LHCN-M2 (cell line): ENCODE measurements at places on chromosomes 6 and 20.
A peak's percentile ranks its signal among the peaks of the same experiment; 100 is the strongest.

DNA sequence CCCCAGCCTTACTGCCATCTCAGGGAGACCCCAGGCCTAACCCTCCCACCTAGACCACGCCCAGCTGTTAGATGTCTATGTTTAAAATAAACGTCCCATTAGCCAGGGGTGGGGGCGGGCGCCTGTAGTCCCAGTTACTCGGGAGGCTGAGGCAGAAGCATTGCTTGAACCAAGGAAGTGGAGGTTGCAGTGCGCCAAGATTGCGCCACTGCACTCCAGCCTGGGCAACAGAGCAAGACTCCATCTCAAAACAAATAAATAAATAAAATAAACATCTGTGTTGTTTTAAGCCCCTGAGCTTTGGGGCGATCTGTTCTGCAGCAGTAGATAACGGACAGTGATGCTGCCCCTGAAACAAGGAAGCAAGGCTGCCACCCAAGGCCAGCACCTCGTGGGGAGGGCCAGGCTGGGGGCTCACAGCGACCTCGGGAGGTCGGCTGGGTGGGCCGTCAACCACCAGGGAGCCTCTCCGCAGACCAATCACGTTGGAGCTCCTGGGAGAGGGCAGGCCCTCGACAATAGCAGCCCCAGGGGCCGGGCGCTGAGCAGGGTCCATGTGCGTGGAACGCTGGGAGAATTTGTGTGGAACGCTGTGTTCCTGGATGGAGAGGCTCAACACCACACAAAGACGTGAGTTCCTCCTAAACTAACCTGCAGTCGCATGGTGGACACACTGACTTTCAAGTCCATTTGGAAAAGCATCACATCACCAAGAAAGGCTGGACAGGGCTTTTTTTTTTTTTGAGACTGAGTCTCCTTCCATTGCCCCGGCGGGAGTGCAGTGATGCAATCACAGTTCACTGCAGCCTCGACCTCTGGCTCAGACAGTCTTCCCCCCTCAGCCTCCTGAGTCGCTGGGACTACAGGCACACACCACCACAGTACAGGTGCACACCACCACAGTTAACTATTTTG lies 1.0 kb upstream of the HELZ2 start:
- peak; percentile 47 for DNase-seq

- DNase-seq, result no peak
Measured at GRCh38 chr6:110355727-110356126, 2.4 kb downstream of the METTL24 start.

- peak; percentile 77 for DNase-seq
Measured at GRCh38 chr6:121849477-121849876, 414.0 kb downstream of the GJA1 start.

- peak; percentile 84 for DNase-seq
Measured at GRCh38 chr20:3686867-3687321, 5.1 kb upstream of the ADAM33 start.

- no peak for DNase-seq
Measured at GRCh38 chr6:15023448-15023847, 222.4 kb upstream of the JARID2 start.

- DNase-seq, result peak; percentile 82
Measured at GRCh38 chr6:133921249-133921859, 31.7 kb upstream of the TBPL1 start.

GRCh38 chr20:1535420-1536175 lies 21.9 kb downstream of the SIRPD start:
- no peak for DNase-seq

- peak; percentile 96 for DNase-seq
Measured at GRCh38 chr20:43938932-43939761, 24.5 kb downstream of the TOX2 start.

DNA sequence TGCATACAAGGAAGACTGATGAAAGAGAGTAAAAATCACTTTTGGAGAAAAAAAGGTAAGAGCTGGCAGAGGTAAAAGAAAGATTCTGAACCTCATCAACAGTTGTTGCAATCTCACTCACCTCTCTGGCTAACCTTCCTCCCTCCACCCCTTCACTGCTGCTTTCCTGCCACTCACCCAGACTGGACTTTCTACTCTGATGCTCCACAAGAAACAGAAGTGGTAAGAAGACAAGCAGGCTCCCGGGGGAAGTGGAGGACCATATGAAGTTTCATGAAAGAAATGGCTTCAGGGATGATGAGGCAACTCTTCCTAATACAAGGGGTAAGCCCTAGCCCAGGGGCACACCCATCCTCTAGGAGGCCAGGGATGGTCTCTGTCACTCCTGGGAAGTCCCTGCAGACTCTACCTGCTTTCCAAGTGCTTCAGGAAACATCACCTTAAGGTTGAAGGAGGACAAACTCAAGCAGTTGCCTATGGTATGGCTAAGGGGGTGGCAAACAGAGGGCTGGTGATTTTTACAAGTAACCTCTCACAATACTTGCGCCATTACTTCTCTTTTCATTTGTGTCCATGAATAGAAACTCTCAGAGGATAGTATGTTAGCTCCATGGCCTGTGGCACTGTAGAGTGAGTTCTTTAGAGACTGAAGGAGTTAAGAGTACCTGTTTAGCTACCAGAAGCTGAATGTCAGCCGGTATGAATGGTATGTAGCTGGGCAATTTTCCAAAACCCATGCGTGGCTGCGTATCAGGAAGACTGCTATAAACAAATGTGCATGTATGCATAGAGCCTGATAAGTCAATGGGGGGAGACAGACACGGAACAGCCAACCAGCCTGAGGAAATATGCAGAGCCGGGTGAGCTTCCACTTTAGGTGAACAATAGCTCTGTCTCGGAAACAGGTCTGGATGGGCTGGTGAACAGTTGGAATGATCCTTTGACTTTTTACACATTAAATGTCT lies 112.0 kb downstream of the BACH2 start:
- no peak for DNase-seq

GRCh38 chr6:32825966-32826365 lies 9.2 kb upstream of the HLA-DOB start:
- DNase-seq, result peak; percentile 72

DNA sequence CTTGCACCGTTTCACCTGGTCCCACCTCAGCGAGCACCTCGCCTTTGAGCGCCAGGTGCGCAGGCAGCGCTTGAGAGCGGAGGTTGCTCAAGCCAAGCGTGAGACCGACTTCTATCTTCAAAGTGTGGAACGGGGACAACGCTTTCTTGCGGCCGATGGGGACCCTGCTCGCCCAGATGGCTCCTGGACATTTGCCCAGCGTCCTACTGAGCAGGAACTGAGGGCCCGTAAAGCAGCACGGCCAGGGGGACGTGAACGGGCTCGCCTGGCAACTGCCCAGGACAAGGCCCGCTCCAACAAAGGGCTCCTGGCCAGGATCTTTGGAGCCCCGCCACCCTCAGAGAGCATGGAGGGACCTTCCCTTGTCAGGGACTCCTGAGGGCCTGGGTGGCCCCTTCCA lies 1.5 kb downstream of the ABT1 start:
- DNase-seq, result no peak

- DNase-seq, result peak; percentile 52
Measured at GRCh38 chr6:30612687-30613248, 4.3 kb downstream of the PPP1R10 start.

GRCh38 chr6:134090591-134090990 lies 38.2 kb upstream of the SLC2A12 start:
- DNase-seq, result no peak

DNA sequence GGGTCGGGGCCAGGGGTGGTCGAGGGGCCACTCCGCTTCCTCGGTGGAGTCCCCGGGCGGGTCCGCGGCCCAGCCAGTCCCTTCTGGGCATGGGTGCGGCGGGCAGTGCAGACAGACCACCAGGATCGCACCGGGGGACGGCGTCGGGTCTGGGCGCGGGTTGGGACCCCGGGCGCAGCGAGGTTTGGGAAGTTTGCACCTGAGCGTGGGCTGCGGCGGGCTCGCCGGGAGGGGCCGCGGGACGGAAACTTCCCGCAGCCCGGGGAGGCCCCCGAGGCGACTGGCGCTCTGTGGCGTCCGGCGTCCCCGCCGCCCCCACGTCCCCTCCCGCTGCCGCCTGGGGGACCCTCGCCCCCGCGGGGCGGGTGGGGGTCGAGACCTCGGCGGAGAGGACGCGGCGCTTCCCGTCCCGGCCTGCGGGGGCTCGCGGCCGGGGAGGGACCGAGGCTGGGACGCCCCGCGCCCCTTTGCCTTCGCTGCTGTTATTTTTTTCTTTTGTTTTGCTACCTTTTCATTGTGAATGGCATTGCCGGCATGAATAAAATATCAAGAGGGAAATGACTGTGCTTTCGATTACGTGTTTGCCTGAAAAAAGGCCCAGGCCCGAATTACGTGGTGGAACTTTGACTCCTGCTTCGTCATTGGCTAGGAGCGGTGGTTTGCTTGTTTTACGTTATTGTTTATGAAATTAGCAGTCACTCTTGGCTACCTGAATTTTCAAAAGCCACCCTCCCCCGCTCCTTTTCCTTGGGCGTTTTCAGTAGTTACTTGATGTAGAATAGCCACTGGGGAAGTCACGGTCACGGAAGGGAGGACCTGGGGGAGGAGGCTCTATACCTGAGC lies 703 bp downstream of the SNX9 start:
- no peak for DNase-seq

- no peak for DNase-seq
Measured at GRCh38 chr6:35288834-35289233, 8.8 kb upstream of the DEF6 start.

- no peak for DNase-seq
Measured at GRCh38 chr6:44020148-44020547, 107.1 kb downstream of the MRPL14 start.

DNA sequence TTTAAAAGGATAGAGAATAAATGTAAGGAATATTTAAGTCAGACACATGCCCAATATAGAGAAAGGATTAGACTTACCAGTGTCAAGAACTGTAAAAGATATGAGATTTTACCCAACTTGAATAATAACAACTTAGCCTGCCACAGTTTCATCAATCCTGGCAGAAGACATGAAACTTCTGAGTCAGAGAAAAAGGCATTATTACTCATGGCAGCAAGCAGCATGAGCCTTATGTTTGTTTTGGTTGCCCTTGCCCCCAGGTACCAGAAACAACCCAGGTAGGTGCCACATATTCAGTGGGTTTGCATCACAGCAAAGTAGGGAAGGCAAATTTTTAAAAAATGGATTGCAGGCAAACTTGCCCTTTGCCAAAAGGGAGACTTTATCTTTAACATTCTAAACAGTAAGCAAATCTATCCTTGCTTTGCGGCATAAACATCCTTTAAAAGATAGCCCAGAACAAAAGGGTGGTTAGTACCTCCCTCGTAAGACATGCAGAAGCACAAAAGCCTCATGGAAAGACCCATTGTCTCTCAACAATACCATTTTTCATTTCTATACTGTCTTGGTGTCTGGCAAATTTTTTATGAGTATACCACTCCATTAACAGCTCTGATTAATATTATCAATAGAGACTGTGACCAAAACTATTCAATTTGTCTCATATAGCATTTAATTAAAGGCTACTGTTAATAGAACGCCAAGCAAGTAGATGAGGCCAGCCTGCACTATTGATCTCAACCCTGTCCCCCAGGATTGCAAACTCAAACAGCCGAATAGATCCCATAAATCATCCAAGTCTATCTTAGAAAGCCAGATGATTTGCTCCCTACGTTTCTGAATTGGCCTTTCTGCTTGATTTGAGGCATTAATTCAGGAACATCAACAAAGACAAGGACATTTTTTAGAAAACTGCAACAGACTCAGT lies 185.1 kb downstream of the COL19A1 start:
- peak; percentile 2 for DNase-seq

DNA sequence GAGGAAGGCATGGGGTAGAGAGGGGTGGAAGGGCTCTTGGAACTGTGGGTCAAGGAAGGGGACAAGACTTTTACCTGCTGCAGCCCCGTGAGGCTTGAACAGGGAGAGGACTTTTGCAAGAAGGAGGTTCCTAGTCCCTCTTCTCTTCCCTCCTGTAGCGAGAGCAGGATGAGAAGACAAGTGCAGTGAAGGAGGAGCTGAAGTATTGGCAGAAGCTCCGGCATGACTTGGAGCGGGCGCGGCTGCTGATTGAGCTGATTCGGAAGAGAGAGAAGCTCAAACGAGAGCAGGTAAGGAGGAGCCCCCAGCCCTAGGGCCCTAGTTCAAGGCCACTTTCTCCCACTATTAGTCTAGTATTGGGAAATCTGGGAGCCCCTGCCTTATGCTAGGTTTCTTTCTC lies 10.6 kb downstream of the BRPF3 start:
- DNase-seq, result no peak

- DNase-seq, result no peak
Measured at GRCh38 chr20:23317081-23317480, 33.5 kb upstream of the NXT1 start.

DNA sequence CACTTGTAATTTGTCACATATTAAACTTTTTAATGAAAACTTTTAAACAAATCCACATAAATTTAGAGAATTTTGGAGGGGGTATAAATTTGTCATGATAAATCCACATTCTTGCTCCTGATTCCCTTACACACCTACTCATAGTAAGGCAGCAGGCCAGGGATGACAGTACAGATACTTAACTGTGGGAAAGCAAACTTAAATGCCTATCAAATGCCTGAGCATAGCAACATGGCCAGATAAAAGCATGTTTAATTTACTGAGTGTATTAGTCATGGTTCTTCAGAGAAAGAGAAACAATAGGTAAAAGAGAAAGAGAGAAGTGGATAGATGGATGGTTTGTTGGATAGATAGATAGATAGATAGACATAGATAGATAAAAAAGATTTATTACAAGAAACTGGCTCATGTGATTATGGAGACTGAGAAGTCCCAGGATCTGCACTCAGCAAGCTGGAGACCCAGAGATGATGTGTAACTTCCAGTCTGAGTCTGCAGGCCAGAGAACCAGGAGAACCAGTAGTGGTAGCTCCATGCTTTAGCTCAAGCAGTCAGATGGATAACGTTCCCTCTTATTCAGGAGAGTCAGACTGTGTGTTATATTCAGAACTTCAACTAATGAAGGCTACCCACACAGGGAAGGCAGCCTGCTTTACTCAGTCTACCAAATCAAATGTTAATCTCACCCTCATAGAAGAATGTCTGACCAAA lies 15.9 kb upstream of the ADGRF1 start:
- no peak for DNase-seq

- DNase-seq, result peak; percentile 25
Measured at GRCh38 chr20:10263385-10264165, 44.9 kb downstream of the SNAP25 start.

- DNase-seq, result no peak
Measured at GRCh38 chr20:6786548-6786947, 19.1 kb downstream of the BMP2 start.

GRCh38 chr20:35664466-35665206 lies at the start of the genes CPNE1 and RBM12:
TSS of gene CPNE1 (minus strand) at chr20:35664900. CDS start at chr20:35632923, 31,977 bp downstream.
TSS of gene RBM12 (minus strand) at chr20:35664900. CDS start at chr20:35655322, 9,578 bp downstream.
- DNase-seq, result peak; percentile 86

- peak; percentile 15 for DNase-seq
Measured at GRCh38 chr6:91713911-91714310, 1127.0 kb upstream of the MAP3K7 start.

- DNase-seq, result no peak
Measured at GRCh38 chr6:21582651-21583050, 10.9 kb upstream of the SOX4 start.

GRCh38 chr6:11675601-11676000 lies 103.0 kb downstream of the ADTRP start:
- no peak for DNase-seq
